ENCODE measurements at places on chromosomes 12 and 14. TPM values are rescaled to one million over a fixed set of nuclear protein-coding genes. Genes with fewer than 3 reads are reported as not detected.

Gene KSR2
- 0.65 TPM for total RNA-seq

Gene ANKRD33
- not detected for total RNA-seq

Gene FAM234B
- 7.5 TPM for total RNA-seq

Gene EIF2S3B
- 2.6 TPM for total RNA-seq

Gene CCDC197
- not detected for total RNA-seq

Gene PLEKHD1
- 0.10 TPM for total RNA-seq

Gene PLA2G1B
- total RNA-seq: not detected

Gene PAX9
- total RNA-seq: not detected

Gene HOMEZ
- total RNA-seq: 15.0 TPM

Gene SLC5A8
- total RNA-seq: not detected

Gene ABCD2
- under 0.01 TPM for total RNA-seq

Gene TAS2R30
- 0.52 TPM for total RNA-seq

Gene CD163L1
- 0.10 TPM for total RNA-seq

Gene RND1
- 17.4 TPM for total RNA-seq

Gene CBX5
- total RNA-seq: 97.5 TPM

Gene SERPINA3
- total RNA-seq: 46.4 TPM

All from renal cortical epithelial cell (primary cell).